ENCODE measurements at places on chromosomes 5 and 9. TPM values are rescaled to one million over a fixed set of nuclear protein-coding genes. Genes with fewer than 3 reads are reported as not detected.

DNA sequence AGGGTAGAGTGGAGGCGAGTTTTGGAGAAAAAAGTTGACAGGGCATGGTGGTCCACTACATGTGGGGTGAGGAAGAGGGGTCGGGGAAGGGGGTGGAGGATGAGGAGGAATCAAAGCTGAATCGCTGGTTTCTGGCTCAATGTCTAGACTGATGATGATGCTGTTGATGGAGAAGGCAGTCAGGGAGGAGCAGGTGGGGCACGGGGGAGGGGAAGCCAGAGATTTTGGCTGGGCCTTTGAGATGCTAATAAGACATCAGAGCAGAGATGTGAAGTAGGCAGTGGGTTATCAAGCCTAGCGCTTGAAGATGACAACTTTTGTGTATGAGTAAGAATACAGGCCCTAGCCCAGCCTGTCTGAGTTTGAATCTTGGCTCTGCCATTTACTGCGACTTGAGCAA, 32.4 kb upstream of the TTC23L start:
- ATAC-seq: no peak

DNA sequence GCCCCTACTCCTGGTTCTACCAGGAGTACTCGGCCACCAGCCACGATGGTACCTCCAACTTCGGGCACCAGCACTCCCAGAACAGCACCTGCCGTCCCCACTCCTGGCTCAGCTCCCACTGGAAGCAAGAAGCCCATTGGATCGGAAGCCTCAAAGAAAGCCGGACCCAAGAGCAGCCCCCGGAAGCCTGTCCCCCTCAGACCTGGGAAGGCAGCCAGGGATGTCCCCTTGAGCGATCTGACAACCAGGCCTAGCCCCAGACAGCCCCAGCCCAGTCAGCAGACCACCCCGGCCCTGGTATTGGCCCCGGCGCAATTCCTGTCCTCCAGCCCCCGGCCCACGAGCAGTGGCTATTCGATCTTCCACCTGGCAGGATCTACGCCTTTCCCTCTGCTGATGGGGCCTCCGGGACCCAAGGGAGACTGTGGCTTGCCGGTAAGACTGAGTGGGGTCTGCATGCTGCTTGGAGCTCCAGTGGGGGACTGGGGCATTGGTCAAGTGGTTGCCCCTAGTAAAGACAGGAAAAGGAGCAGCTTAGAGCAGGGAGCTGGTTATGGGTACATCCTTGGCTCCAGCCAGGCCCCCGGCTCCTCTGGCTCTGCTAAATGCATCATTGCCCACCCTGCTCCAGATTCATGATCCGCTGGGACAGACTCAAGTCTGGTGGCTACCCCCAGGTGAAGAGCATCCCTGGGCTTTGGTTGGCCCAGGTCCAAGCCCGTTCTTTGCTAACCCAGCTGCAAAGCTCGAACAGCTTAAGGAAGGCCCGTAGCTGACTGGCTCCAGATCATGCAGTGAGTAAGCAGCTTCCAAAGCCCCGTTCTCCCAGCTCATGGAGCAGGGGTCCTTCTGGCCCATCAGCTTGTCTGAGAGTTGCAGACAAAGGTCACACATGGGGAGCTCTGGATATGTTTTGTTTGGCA, 14.0 kb downstream of the COL27A1 start:
- no peak for ATAC-seq

DNA sequence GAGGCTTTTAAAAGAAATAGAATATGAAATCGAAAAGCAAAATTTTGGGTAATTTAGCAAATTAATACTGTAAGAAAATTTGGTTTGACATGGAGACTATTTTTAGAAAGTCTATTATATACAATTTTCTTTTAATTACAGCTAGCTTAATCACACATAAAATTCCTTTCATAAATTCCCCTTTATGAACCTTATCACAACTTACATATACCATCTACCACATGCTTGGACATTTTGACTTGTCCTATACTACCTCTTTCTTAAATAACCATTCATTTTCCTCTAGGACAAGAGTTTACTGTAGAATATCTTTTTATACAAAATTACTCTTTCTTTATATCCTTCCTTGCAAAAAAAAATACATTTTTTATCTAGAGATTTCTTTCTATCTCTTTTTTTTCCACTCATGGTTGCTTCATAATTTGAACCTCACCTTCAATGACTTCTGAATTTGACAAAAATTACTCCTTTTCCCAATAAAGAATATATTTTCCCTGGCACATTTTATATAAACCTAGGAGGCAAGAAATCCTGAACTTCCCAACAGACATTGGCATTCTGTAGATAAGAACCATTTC, 34.0 kb upstream of the SYK start:
- ATAC-seq: no peak

- ATAC-seq: peak; percentile 68
Measured at GRCh38 chr5:61734001-61734400, 401.9 kb downstream of the ZSWIM6 start.

- ATAC-seq: no peak
Measured at GRCh38 chr5:149756354-149756753, 26.2 kb downstream of the PPARGC1B start.

- ATAC-seq: no peak
Measured at GRCh38 chr5:68771732-68772131, 322.1 kb upstream of the SLC30A5 start.

DNA sequence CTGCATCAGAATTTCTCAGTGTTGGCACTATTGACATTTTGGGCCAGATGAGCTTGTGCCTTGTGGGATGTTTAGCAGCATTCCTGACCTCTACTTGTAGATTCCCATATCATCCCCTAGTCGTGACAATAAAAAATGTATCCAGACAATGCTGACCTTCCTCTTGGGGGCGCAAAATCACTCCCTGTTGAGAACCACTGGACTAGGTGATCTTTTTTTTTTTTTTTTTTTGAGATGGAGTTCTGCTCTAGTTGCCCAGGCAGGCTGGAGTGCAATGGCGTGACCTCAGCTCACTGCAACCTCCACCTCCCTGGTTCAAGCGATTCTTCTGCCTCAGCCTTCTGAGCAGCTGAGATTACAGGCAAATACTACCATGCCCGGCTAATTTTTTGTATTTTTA, 22.6 kb downstream of the STXBP1 start:
- ATAC-seq: no peak

DNA sequence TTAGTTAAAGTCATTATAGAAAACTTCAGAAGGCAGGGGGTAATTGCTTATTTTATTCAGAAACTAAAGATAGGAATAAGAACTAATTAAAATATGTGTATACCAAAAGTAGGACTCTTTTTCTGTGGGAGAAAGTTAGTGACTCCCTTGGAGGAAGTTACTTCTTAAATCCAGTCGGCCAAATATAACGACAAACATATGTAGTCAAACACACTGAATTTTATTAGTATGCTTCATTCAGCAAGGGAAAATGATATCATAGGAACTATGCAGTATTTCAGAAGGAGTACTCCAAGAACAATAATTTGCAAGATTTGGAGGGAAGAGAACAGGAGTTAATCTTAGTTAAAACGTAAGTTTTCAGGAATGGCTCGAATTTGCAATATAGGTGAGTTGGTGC, 432.6 kb downstream of the CYLC2 start:
- ATAC-seq: no peak

The CBY3 gene
- not detected for total RNA-seq

DNA sequence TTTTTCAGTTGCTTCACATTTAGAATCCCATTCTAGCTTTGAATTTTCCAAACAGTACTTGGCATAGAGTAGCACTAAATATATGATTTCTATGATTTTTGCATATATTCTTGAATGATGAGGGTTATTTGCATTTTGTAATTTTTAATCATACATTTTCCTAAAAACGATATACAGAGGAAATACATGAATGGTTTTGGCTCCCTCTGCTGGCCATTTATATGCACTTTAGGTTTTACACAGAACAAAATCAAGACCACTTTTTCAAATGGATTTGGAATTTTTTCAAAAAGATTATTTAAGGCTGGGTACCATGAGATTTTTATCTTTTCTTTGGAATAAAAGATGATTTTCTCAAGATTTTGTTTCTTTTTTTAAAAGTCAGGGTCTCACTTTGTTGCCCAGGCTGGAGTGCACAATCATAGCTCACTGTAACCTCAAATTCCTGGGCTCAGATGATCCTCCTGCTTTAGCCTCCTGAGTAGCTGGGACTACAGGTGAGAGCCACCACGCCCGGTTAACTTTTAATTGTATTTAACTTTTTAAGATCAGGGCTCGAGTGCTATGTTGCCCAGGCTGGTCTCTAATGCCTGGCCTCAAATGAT, 16.7 kb upstream of the COMMD10 start:
- no peak for ATAC-seq

DNA sequence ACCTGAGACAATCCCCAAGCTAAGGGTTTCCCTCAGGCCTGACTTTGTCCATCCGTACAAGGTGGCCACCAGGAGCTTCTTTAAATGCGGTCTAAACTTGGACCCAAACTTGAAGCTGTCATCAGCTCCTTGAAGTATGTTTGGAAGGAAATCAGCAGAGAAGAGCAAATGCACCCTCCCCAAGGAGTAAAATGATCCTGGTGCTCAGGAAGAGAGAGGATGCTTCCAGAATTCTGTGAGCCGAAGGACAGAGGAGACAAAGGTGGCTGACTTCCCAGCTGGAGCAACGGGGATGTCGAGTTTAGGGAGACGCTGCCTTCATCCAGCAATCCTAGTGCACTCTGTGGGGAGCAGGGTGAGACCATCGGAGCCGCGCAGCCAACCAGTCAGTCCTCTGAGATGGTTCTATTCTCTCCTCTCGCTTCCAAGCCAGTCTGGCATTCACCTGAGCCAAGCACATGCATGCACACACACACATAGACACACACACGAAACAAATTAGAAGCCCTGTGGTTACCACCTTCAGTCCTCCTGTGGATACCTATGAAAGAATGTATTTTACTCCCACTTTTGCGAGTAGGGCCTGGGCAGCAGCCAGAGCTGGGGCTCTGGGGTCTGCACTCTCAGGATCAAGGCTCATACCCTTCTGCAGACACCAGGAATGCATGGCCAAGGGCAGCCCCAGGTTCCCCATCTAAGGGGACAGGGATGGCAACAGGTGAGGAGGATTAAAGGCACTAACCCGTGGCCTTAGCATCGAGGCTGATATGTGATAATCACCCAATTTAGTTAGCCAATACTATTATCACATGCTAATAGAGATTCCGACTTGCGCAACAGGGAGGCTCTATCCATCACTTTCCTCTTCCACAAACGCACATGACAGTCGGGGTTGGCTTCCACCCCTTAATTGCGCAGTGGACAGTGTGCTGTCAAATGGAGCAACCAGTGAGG, 75.8 kb downstream of the GTF3C4 start:
- no peak for ATAC-seq

- ATAC-seq: peak; percentile 71
Measured at GRCh38 chr5:132905938-132906337, 32.5 kb downstream of the LEAP2 start.

The ERAP2 gene
- 1.3 TPM for total RNA-seq

GRCh38 chr9:15010581-15010980, 100.4 kb upstream of the FREM1 start:
- ATAC-seq: no peak

The ZMYND19 gene
- 21.5 TPM for total RNA-seq

The TMED9 gene
- 116 TPM for total RNA-seq

DNA sequence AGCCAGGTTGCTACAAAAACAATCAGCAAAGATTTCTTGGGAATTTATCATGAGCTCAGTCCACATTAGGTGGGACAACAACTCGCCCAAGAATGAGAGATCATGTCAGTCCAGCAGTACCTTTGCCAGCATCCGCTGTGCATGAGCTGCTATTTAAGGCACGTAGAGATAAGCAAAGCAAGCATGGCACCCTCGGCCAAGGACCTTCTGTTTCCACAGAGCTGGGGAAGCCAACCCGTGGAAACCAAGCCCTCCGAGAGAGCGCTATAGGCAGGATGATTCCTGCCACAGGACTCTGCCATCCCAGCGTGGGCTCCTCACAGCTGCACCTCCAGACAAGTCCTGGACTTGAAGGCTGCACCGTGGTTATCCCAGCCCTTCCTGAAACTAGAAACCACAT, 189.5 kb upstream of the PPP1R26 start:
- no peak for ATAC-seq

The IFNE gene
- 5.6 TPM for total RNA-seq

The DND1 gene
- total RNA-seq: 0.44 TPM

DNA sequence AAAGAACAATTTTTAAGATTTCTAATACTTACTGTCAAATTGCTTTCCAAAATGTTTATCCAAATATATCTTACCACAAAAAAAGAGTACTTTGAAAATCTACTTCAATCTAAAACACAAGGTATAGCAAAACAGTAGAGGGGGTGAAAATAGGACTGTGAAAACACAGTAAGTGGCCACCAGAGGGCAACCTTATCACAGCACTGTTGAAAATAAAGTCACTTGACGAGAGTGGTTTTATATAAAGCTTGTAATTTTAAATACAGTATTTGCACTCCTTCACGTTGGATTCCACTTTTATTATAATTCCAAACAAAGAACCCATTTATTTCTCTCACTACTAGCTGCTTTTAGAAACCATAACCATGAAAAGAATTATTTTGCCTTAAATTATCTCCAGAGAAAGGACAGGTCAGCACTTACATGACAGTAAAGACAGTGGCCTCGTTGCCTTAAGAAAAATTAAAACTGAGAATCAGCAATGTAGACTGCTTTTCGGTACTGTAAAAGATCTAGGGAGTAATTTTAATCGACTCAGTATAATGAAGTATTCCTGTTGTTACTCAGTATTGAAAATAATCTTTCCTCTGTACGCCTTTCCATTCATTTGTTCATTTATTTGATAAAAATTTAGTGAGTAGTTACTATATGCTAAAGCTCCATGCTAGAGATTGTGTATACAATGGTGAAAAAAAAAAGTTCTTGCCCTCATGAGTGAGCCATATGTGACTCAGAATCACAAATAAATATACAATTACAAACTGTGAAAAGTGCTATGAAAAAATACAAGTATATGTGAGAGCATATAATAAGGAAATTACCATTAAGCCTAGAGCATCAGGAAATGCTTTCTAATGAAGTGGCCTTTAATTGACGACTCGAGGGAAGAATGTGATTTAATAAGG, 40.0 kb upstream of the CDK5RAP2 start:
- peak; percentile 86 for ATAC-seq
